ENCODE measurements at places on chromosomes 1 and 21. TPM values are rescaled to one million over a fixed set of nuclear protein-coding genes. Genes with fewer than 3 reads are reported as not detected.

- no peak for DNase-seq
Measured at GRCh38 chr1:165257969-165258459, 98.5 kb downstream of the LMX1A start.

Gene SYTL1
- 2.2 TPM for total RNA-seq

Gene ARTN
- not detected for total RNA-seq

Gene LRRIQ3
- total RNA-seq: 0.33 TPM

Gene CD247
- 0.52 TPM for total RNA-seq

DNA sequence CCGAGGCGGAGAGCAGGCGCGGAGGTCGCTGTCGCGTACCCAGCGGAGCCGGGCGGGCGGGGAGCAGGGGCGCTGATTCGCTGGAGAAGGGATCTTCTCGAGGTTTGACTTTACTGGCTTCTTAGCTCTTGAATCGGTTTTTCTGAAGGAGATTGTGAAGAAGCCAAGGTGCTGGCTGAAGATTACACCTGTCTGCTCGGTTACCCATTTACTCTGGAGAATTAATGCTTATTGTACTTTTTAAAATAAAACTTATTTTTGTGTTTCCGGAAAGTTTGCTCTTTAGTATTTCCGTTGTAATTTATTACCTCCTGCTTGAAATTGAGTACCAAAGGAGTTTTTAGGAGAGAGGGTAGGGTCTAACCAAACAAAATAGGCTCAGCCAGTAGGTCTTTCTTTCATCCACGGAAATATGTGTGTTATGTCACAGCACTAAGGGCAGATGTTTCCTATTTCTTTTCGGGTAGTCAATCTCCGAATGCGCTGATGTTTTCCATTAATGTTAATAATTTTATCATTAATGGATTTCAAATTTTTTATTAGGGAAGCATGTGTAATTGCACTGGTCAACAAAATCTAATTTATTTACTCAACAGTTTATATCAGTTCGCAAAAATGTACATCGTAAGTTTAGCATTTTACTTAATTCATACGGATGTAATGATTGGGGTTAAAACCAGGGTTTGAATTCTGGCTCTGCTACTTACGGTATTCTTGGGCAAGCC lies 510 bp upstream of the GNG5 start:
- no peak for DNase-seq

Gene TPTE
- not detected for total RNA-seq
